ENCODE measurements at places on chromosomes 7 and 10.

- DNase-seq: peak; percentile 68
Measured at GRCh38 chr7:131381069-131381838, 53.6 kb downstream of the MKLN1 start.

- DNase-seq: no peak
Measured at GRCh38 chr7:91603707-91604106, 276.8 kb downstream of the MTERF1 start.

GRCh38 chr7:155382802-155383171 is 75.1 kb upstream of the EN2 start:
- no peak for DNase-seq

DNA sequence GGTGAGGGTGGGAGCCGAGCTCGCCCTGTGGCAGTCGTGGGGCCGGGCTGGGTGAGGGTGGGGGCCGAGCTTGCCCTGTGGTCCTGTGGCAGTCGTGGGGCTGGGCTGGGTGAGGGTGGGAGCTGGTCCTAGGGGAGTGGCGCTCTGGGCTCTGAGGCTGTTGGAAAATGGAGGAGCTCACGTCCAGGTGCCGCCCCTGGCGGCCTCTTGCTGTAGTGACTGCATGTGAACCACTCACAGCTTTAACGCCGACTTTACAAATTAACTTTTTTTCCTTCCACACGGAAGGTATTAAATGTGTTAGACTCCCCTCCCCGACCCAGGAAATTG is 312.6 kb downstream of the WDR37 start:
- peak; percentile 34 for DNase-seq

GRCh38 chr10:69732147-69732825 is 69.4 kb upstream of the COL13A1 start:
- DNase-seq: no peak

DNA sequence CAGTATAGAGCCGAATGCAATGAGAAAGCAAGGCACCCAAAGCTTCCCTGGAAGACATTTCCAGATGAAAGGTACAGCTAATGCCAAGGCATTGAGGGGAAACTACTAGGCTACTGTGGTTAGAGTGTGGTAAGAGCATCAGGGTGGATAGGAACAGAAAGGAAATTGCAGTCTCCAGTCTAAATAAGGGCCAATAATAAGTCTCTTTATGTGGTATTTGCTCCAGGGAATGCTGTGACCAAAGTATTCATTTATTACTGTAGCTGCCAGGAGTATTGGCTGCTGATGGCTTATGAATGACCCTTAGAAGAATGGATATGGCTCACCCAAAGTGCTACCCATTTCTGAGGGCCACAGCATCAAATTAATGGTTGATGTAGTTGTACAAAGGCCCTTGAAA is 30.1 kb upstream of the POT1 start:
- no peak for DNase-seq

- DNase-seq: no peak
Measured at GRCh38 chr7:123211545-123211944, 11.8 kb upstream of the SLC13A1 start.

- peak; percentile 5 for DNase-seq
Measured at GRCh38 chr10:66586073-66586472, 339.8 kb upstream of the LRRTM3 start.

GRCh38 chr10:27947540-27947939 is 51.3 kb downstream of the ODAD2 start:
- no peak for DNase-seq

DNA sequence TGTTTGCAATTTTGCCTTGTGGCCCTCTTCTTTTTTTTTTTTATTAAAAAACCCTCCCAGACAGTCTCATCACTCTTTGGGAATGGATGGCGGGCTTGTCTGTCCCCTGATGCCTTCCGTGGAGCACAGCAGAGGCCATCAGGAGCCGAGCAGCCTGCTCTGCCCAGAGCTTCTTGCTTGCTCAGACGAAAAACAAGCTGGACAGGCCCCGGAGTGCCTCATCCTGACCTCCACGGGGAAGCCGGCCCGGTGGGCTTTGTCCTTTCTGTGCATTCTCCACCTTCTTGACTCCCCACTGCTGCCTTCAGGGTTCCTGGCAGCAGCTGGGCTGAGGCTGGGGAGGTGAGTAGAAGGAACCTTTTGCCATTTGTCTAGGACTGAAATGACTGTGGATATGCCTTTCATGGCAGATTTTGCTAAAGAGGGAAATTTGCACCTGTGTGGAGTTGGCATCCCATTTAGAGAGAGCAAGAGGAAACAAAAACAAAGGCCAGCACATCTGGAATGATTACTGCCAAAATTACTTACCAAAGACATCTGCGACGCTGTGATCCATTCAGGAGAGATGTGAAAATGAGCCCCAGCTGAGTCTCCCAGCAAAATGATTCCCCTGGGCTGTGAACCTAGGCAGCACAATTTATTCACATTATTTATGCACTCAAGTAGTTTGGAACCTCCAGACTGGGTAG is 108.3 kb downstream of the AOAH start:
- DNase-seq: no peak

- no peak for DNase-seq
Measured at GRCh38 chr7:22859641-22860290, 37.1 kb upstream of the TOMM7 start.

GRCh38 chr7:148242294-148242821 is 348.2 kb upstream of the C7orf33 start:
- DNase-seq: peak; percentile 48

DNA sequence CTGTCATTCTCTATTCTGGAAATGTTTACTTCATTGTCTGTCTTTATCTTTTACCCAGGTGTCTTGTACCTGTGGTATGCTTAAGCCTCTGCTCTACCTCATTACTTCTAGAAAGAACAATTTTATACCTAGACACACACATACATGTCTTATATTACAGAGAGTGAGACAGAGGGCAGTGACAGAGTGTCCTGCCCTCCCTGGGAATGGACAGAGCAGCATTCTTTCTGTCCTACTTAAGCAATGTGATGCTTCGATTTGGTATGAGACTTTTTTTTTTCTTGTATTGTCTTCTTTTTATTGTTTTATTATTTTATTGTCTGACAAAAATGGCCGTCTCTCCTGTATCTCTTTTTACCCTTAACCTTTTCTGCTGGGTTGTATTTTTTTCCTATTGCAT is 286.1 kb downstream of the EXOC4 start:
- peak; percentile 60 for DNase-seq

DNA sequence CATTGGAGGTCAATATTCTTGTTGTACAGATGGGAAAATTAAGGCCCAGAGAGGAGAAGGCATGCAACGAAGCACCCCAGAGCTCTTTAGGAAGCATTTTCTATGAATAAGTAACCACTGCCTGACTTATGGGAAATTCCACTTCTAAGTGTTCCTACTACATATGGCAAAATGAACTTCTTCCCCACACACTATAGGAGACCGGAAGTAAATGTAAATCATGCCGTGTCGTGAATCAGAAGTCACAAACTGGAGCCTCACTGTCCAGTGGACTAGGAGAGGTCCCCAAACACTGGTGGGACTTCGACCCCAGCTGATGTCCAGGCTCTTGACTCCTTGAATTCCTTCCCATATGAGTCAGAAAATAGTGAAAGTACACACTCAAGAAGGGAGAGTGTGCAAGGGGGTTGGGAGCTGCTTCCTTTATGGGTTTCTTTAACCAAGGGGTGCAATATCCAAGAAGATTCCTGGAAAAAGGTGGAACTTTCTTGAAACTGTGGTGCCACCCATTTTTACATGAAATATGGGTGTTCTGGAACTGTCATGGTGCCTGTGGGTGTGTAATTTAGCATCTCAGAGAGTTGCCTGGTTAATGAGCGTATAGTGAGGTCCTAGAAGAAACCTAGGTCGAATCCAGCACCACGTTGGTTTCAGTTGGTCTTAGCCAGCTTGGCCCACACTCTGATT is 6.7 kb downstream of the RASSF4 start:
- peak; percentile 20 for DNase-seq

- peak; percentile 76 for DNase-seq
Measured at GRCh38 chr7:56092789-56093531, at the start of gene PHKG1. PHKG1 (minus strand) TSS chr7:56092952; CDS start chr7:56088941, 4,011 bp downstream.

GRCh38 chr7:41889040-41889439 is 186.2 kb upstream of the INHBA start:
- no peak for DNase-seq

DNA sequence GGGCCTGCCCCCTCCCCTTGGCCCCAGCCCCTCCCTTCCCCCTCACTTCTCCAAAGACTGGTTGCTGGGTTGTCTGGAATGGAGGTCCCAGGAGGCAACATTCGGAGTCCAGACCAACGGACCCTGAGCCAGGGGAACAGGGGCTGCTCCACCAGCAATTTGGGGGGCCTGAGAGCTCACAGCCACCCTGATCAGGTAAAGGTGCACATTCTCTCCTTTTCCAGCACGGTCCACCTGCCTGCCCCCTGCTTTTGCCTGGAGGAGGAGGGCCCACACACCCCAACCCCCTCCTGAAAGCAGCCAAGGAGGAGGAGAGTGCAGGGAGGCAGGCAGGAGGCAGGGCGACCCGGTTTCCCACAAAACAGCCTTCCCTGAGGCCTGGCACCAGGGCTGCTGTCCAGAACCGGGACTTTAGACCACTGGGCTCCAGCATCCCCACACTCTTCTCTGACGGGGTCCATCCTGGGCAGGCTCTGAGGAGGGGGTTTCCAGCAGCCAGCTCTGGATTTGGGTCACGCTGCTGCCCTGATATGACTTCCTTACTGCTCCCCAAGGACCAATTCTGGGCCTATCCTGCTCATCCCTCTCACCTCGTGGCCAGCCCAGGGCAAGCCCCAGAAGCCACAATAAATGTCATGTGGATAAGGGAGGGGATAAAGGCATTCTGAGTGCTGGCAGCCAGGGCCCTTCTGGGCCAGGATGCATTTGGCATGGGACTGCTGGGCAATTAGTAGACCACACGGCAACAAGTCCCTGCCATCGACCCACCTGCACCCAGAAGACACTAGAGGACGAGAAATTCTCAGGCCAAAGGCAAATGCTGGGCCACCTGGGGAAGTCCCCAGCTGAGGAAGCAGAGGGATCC is 1.1 kb upstream of the CAMK2B start:
- no peak for DNase-seq

DNA sequence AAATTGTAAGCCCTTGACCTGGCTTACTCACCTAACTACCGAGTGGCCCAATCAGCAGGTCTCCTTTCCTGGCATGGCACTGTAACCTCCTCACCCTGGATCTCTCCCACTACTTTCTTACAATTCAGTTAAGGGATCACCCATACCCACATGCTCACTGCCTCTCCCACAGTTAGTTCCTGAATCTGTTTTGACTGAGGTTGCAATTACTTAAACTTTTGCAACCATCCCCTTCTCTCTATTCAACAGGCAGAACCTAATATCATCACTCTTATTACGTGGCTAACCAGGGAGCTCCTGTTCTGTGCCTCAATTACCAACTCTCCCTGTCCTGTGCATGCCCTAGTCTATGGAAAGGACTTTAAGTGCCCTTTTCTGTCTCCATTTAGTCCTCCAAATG is 84.2 kb upstream of the IKZF1 start:
- DNase-seq: no peak

GRCh38 chr7:52006674-52007073 is 690.1 kb upstream of the COBL start:
- no peak for DNase-seq

DNA sequence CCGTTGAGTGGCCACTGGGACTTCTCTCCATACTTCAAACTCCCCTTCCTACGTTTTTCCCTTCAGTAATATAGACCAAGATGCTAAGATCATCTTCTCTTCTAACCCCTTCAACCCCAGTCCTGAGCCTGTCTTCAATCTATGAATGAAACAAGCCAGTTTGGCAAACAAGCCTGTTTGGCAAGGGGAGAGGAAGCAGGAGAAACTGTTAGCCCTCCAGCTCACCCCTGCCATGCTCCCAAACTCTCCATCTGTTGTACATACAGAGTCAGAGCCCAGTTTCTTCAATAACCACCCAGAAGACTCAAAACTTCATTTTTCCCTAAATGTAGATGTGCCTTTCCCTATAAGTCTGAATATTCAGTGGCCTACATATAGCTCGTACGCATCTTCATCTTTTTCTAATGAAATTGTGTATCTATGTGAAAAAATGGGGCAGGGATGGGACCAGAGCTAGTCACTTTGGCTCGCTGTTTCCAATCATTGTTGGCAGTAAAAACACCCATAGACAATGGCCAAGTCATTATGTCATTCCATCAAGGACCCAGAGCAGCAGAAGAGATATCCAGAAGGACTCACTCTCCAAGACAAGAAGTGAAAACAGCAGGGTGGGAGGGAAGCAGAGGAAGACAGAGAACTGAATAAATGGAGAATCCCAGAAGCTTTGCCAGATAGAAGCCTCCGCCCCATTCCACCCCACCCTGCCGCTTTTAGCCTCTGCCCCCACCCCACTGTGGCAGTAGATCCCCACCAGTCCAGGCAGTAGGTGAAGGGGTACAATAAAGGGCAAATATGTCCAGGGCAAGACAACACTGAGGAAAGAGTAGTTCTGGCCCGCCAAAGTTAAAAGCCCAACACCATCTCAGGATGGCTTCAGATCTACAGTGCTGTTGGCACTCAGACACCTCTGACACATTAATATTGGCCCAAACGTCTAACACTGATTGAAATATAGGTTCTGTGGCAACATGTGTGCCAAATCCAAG is 87.3 kb downstream of the DOCK4 start:
- no peak for DNase-seq

DNA sequence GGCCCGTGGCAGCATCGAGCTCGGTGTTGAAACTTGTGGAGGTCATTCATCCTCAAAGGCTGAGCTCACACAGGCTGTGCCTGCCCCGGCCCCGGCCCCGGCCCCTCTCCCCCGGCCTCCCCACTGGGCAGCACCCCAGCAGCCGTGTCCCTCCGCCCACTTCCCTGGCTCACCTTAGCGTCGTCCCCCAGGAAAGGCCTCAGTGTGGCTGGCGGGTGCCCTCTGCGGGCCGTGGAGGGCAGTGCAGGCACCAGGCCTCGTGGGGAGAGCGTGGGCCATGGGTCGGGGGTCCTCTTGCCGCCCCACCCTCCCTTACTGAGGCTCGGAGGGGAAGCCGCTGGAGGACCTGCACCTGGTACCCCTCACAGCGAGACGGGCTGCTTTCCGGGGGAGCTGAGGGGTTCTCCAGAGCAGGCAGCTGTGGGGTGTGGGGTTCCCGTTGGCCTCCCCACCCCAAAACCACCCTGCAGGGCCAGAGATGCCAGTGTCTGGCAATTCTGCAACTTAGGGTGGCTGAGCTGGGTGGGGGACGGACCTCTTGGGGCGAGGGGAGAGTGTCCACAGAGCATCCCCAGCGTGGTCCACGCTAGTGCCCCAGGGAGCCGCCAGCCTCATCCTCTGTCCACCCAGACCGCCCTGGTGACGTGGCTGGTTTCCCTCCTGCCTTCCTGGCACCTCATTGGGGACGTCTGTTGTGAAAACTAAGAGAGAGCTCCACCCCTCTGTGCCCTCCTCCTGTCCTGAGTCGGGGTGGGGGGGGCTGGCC is 44.2 kb upstream of the DPYSL4 start:
- peak; percentile 8 for DNase-seq

All from fibroblast of skin of back (primary cell).